ENCODE measurements at places on chromosomes 3 and 15.

DNA sequence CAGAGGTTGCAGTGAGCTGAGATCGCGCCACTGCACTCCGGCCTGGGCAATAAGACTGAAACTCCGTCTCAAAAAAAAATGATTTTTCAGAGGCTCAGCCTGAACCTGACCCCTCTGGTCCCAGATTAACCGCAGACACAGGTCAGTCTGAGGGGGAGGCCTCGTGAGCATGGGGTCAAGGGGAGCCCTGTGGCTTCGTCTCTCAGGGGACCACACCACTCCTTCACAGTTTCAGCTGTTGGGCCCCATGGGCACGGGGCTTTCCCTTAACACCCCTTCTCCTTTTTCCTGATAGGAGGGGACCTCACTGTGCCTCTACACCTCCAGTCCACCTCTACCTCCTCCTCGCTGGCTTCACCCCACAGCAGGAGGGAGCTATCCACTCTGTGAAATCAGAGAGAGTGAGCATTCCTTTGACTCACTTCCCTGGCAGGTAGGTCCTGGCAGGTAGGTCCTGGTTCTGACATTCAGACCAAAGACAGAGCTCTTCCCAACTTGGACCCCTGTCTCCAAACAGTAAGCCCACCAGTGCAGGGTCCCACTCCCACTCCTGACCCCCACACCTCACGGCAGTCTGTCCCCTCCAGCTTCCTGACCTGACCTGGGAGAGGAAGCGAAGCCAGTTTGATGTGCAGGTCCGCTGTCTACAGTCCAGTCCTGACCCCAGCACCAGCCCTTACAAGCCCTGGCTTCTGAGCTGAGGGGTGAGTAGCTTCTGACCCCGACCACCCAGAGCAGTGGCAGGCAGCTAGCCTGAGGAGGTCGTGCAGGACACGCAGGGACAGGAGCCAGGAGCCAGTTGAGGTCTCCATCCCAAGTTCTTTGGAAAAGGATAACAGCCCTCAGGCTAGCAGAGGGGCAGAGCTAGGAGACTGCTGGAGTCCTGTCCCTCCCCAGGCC lies 9.0 kb downstream of the RRP9 start:
- DNase-seq: no peak

- no peak for DNase-seq
These were observed 6.0 kb upstream of the KCTD6 start for GRCh38 chr3:58485801-58486435.

DNA sequence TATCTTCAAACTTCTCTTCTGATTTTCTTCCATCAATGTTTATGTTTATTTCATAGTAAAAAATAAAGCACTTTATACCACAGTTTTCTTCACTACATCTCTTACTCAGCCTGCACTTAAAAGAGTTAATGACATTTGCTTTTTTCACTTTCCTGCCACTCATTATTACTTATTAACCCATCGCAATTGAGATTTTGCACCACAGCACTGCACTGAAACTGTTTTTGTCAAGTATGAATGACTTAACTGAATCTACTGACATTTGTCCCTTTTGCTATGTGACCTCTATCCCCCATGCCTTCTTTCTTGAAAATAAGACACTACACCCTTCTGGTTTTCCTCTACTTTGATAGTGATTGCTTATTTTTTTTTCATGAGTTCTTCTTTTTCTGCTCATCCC lies 739.7 kb upstream of the DPPA4 start:
- DNase-seq: no peak

- no peak for DNase-seq
These were observed 169.3 kb downstream of the GREM1 start for GRCh38 chr15:32887090-32887489.

DNA sequence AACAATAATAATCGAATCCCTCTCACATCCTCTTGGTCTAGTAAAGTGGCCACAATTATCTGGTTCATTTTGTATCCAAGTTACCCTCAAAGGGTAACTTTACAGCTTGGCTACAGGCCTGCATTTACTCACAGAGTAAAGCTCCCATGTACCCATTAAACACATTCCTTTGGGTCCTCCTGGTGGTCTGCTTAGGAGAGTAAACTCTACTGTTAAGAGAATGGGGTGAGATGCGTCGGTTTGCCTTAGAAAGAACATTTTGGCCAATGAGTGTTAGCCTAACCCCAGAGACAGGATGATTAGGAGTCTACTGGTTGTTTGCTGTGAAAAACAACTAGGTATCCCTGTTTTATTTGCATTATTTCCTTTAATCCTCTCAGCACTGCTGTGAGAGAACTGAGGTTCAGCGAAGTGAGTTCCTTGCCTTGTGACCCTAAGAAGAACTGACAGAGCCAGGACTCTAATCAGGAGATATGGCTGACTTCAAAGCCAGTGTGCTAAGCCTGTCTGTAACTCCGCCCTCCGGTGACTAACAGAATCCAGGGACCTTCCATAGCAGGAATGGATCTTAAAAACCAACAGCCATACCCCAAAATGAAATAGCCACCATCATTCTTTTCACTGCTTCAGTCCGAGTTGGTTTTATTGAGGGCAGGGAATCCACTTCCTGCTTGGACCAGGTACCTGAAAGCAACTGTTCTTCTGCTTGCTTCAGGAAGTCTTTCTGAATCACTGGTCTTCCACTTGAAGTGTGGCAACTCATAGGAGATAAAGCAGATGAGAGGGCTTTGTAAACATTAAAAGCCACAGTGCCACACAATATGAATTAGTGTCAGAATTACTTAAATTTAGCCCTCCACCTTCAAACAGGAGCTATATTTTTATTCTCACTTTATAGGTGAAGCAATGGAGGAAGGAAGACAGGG lies 317.3 kb upstream of the WNT5A start:
- no peak for DNase-seq

GRCh38 chr3:112319516-112320276 lies 13.3 kb upstream of the CD200 start:
- no peak for DNase-seq

DNA sequence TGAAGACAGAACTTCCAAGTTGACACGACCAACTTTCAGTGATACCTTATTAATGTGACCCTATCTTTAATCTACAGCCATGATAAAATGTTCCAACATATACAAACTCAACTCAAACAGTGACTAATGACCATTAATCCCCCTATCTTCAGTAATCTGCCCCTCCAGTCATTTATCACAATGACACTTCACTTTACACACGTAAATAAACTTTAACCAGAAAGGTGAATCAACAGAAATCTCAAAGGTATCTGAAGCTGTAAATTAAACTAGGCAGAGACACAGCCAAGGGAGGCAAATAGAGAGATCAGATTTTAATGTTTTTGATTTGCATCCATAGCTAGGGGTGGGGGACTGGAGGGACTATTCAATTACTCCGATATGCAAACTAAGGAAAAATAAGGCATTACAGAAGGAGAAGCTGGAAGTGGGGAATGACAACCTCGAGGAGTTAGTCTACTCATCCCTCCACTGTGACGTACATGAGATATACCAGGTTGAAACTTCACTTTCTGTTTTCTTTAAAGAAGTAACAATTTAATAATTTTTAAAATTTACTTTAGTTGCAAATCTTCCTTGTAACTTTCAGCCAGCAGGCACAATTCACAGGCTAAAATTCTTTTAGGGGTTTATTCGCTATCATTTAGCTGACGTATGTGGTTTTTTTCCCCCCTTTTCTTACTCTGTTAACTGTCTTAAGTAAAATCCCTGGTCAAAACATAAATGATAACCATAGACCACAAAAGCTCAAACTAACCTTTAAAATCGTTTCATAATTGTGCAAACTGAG lies 751.0 kb downstream of the ROBO1 start:
- no peak for DNase-seq

- no peak for DNase-seq
These were observed 16.4 kb upstream of the ZNF609 start for GRCh38 chr15:64443747-64444621.

- no peak for DNase-seq
These were observed 245.1 kb downstream of the ADAMTS17 start for GRCh38 chr15:100096700-100097099.

- DNase-seq: no peak
These were observed 44.8 kb downstream of the POLR2M start for GRCh38 chr15:57751177-57751800.

DNA sequence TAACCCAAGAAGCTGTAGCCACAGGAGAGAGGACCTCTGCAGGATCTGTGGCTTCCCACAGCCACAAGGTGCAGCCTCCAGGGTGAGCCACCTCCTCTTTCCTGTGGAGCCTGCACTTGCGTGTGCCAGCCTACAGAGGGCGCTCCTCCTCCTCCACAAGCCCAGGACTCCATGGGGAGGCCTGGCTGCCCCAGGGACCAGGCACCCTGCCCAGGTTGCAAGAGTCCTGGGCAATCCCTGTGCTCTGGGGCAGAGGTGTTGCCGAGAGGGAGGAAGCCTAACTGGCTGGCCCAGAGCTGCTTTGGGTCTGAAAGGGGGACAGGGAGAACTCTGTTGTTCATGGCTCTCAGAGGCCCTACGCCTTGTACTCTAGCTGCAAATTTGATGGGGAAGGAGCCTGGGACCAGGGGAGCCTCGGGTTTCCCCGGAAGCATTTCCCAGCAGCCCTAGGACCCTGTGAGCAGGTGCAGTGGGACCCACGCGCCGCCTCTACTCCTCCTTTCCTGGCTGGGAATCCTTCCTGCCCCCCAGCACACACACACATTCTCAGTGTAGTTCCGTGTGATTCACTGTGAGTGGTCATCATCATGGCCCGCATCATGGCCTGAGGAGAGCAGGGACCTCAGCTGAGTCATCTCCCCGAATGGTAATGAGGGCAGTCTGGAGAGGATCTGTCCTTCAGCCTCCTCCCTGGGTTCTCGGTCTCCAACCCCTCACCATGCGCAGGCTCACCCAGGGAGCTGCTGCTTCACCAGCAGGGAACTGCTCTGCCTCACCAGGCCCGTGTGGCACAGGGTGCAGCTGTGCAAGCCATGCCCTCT lies 24.3 kb downstream of the TBC1D21 start:
- peak; percentile 58 for DNase-seq

DNA sequence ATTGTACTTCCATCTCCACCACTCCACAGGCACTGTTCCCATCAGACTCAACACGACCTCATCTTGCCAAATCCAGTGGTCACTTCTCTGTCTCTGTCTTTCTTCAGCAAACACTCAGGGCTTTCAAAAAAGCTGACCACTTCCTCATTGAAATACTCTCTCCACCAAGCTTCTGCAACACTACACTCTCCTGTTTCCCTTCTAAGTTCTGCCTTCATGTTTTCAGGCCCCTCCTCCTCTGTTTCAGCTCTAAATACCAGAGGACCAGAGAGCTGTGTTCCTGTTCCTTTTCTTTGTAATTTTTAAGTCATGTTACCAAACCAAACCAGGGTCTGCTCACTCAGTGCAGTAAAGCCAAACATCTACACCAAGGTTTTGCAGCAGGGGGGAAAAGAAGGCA lies 33.8 kb upstream of the ACP3 start:
- no peak for DNase-seq

GRCh38 chr15:37140531-37141058 lies 40.2 kb upstream of the MEIS2 start:
- no peak for DNase-seq

DNA sequence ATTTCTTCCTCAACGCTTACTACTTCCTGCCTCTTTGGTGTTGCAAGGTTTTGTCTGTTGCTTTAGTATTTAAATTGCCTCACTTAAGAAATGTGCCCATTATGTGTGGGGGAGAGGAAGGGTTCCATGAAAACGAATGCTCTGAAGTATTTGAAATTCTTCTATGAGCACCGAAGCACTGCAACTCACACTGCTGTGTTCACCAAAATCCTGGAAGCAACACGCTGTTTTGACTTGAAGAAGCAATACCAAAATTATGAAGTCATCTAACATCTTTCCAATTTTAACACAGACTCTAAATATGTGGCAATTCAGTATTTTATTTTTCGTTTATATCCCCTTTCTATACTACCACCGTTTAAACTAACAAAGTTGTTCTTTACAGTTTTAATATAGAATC lies 101.5 kb downstream of the RBMS3 start:
- no peak for DNase-seq

- no peak for DNase-seq
These were observed 466.3 kb downstream of the NAALADL2 start for GRCh38 chr3:175325440-175325839.

DNA sequence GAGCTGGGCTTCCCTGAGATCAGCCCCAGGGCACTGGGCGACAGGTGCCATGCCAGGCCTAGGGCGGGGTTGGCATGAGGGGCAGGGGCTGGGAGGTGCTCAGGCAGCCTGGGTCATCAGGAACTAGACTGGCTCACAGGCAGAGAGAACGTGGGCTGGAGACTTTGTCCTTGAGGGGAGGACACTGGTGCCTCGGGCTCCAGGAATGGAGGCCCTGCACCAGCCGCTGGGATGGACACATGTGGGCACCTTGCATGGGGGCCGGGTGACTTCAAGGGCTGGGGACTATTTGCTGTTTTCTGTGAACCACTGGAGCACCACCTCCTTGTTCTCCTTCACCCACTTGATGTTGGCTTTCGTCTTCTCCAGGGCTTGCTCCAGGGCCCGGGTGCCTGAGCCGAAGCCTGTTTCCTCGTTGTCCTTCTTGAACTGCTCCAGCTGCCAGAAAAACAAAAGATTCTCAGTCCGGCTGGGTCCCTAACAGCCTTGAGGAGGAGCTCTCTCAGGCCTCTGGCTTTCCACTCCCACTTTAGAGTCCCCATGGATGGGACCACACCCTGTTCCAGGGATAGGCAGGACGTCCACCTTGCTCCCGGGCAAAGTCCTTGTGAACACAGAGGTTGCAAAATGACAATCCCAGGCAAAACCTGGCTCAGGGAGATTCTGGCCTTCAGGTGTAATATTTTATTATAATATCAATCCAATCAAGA lies 9.1 kb downstream of the MESP2 start:
- no peak for DNase-seq

DNA sequence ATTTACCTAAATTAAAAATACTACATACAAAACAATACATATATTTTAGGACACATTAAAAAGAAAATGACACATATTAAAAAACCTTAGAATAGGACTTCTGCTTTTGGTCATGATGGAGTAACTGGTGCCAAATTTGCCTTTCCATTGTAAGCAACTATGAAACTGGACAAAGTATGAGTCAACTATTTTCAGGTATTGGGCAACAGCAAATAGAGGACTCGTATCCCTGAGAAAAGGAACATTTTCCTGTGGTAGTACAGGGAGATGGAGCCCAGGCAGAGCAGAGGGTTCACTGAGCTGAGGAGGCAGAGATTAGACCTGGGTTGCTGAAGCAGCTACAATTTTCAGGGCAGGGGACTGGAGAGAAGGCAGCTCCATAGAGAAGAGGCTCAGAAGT lies 14.7 kb downstream of the CCR1 start:
- DNase-seq: no peak

DNA sequence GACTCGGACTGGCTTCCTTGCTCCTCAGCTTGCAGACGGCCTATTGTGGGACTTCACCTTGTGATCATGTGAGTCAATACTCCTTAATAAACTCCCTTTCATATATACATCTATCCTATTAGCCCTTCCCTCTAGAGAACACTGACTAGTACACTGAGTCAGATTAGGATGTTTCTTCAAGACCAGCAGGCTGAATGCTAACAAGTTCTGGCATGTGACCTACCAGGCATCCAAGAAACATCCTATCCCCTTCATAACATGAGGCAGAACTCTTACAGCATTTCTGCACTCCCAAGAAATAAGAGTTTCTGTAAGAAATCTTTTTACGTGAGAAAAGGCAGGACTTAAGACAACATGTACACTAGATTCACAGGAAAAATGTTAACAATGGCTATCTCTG lies 9.3 kb downstream of the CFAP92 start:
- no peak for DNase-seq

GRCh38 chr3:4425707-4426106 lies 41.4 kb downstream of the SUMF1 start:
- no peak for DNase-seq

Data from stimulated activated CD4-positive, alpha-beta T cell treated with anti-CD3 and anti-CD28 coated beads, Interleukin-15, amount 100 ng/mL, for 48 hours (primary cell).